ENCODE measurements at places on chromosomes 6 and 20.

GRCh38 chr6:167652701-167653095, 174.0 kb upstream of the AFDN start:
- DNase-seq = no peak

GRCh38 chr6:33211136-33211535, 2.8 kb downstream of the RING1 start:
- DNase-seq = no peak

DNA sequence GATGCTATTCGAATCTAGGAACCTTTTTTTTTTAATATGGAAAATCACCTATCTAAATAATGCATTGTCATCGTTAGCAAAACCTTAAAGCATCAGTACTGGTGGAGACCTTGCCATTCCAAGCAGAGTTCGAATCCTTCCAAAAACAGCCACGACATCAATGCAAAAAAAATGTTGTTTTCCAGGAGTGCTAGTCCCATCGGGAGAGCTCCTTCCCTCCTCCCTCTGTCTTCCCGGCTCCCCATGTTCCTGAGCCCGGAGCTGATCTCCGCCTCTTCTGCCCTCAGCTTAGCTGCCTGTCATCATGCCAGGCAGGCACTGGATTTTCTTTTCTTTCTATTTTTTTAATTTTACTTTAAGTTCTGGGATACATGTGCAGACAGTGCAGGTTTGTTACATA, 153.6 kb upstream of the QKI start:
- no peak for DNase-seq

DNA sequence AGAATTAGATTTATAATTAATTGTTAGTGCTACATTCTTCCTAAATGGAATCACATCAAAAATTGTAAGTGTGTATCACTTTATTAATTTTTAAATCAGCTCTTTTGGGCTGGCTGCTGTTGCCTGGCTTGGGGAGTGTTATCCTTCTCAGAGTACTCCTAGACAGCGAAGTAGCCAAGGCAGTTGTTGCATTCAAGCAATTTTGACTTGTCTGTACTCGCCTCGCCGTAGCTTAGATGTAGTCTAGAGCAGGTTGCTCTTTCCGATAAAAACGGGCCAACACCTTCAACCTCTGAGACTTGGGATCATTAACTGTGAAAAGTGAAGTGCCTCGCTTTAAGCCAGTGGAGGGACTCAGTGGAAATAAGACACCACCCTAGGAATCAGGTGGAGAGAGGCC, 151.3 kb downstream of the FARS2 start:
- no peak for DNase-seq

DNA sequence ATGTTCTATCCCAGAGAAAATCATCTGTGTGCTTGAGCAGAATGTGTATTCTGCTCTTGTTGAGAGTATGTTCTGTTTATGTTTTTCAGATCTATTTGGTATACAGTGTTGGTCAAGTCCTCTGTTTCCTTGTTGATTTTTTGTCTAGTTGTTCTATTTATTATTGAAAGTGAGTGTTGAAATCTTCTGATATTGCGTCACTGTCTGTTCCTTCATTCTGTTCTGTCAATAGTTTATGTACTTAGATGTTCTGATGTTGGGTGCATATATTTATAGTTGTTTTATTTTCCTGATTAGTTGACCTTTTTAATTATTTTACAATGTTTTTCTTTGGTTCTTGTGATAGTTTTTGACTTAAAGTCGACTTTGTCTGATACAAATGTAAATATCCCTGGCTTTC, 458.7 kb upstream of the HSF2 start:
- DNase-seq = no peak

GRCh38 chr6:103277936-103278335, 1581.8 kb downstream of the HACE1 start:
- DNase-seq = no peak

DNA sequence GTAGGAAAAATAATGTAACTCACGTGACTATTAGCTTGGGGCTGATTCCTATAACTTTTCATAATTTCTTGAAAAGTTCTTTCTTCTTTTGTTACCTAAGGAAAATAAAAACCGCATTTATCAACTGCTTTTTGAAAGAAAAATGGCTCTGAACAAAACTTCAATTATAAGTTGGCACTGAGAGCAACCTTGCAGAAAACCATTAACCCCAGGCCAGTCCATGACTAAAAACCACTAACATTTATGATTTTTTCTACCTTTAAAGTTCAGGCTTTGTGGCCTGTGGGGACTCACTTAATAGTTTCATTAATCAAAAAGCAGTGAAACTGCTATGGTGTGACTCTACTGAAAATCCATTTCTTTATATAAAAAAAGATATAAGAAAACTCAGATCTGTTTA, 69.1 kb upstream of the SAMHD1 start:
- DNase-seq = no peak

- DNase-seq = no peak
Observed at GRCh38 chr6:40894962-40895799, 143.8 kb downstream of the UNC5CL start.

DNA sequence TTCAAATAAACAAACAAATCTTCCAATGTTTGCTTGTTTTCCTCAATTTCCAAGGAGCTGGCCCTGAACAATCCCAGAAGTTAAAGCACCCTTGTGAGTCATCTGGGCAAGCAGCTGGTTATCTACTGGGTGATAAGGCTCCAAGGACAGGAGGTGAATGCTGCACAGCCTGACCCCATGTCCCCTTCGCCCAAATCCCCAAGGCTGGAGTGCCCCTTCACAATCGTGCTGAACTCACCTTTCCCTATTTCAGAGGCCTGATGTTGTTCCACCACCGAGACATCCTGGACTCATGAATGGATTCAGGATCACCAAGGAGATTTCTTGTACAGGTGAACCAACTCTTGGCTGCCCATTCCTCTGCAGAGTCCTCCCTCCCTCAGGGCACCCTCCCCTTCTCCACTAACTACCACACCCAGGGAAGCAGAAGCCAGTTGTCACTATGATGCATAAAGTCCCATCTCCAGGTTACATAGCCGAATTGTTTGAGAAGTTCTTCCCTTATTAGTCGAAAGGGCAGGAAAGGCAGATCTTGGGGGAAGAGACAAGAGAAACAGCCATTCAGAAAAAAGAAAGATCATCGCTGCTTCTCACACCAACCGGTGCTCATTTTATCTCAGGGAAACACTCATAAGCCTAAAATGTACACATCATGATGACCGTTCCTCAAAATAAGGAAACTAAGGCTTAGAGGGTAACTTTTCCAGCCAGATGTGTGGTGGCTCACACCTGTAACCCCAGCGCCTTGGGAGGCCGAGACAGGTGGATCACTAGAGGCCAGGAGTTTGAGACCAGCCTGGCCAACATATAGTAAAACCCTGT, 138.8 kb upstream of the RREB1 start:
- no peak for DNase-seq

DNA sequence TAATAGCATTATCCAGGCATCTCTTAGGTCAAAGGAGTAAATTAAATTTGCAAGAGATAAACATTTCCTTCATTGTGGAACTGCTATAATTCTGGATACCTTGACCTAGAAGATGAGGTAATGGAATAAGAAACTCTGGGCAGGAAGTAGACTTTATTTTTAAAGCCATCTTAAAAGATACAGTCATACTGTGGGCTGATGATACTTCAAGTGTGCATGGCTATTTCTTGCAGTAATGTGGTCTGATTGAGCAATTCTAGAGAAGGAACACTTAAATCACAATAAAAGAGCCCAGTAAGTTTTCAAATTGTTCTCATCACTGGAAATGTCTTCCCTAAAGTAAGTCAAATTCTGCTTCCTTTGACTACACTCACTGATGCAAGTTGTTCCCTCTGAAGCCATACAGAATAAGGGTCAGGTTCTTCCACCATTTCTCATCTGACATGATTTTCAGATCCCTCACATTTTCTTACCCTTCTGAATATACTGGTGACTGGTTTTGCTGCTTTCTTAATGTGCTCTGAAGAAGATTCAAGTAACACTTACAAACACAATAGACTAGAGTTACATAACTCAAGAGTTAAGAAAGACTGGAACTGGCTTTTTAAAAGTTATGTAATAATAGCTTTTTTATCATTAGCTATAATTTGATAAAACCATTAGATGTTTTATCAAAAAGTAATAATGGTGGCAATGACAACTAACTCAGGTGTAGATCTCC, 62.6 kb upstream of the TMEM244 start:
- no peak for DNase-seq

GRCh38 chr6:130158056-130158455, 64.7 kb downstream of the SAMD3 start:
- no peak for DNase-seq

GRCh38 chr6:157530724-157531168, 149.8 kb downstream of the ZDHHC14 start:
- DNase-seq = no peak

DNA sequence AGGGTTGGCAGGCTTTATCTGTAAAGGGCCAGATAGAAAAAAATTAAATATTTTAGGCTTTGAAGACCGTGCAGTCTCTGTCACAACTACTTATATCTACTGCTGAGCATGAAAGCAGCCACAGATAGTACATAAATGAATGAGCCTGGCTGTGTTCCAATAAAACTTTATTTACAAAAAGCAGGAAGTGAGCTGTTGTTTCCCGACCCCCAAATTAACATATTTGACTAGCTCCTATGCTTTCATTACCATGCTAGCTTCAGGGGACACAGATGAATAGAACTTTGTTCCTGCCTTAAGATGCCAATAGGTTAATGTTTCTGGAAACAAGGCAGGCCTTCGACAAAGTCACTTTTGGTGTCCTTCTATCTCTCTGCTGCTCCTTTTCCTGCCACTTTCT, 1058.0 kb upstream of the FLRT3 start:
- no peak for DNase-seq

- no peak for DNase-seq
Observed at GRCh38 chr6:112835078-112835477, 487.9 kb downstream of the RFPL4B start.

GRCh38 chr6:166341464-166341863, 881 bp downstream of the SFT2D1 start:
- DNase-seq = no peak

DNA sequence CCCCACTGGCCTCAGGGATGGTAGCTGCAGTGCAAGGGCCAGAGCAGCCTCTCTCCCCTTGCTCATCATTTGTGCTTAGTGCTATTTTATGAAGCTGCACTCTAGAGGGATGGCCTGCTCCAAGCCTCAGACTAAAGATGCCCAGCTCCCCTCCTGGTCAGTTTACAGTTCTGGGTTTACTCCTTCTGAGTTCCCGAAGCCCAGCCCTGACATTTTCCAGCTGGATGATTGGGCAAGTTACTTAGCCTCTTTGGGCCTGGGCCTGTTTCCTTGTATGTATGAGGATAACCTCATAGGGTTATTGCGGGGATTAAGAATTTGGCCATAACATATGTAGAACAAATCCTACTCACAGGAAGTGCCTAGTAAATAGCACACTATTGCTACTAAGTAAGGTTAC, 31.8 kb upstream of the EMILIN3 start:
- DNase-seq = no peak

DNA sequence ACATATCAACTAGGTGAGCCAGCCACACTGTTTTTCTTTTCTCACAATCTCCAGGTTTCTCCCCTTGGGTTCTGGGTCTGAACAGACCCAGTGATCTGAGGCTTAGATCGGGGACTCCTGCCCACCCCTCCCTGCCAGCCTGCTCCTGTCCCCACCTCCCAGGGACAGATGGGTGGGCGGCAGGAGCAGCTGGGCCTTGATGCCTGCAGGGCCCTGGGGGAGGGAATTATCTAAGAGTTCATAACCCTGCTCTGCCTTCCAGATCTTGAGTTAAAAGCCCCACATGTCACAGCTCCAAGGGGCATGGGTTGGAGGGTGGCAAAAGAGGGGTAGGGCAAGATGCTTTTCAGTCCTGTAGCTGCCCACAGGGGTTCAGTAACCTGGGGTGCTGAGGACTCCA, 5.2 kb upstream of the XKR7 start:
- no peak for DNase-seq

GRCh38 chr6:158409451-158409850, 97.2 kb downstream of the TULP4 start:
- DNase-seq = no peak

DNA sequence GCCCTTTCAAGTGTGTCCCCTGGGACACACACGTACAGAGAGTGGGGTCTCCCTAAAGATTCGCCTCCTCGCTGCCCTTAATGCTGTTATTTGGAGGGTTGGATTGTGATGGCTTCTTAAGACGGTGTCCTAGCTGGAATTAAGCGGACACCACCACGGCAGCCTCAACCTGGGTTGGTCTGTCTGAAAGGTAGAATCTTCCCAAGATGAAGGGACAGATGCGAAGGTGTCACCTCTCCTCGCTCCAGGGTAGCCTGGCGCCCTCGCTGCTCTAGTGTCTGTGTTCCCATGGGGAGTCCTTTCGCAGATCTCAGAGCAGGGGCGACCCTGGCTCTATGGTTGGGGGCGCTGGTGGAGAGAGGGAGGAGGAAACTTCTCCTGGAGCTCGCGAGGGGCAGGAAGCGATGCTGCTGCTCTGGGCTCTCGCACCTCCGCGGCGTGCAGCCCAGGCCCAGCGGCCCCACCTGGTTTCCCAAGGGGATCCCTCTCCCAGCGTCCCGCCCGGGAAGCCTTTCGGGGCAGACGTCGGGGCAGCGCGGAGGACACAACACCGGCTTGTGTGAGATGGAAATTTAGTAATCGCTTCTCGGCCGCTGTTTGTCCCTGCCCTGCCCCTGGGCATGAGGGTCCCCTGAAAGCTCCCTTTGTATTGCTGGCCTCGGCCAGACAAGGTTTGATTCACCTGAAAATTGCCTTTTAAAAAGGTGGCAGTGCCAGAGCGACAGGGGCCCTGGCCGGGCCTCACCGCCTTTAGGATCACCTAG, 1.7 kb downstream of the RSPO3 start:
- DNase-seq = no peak

DNA sequence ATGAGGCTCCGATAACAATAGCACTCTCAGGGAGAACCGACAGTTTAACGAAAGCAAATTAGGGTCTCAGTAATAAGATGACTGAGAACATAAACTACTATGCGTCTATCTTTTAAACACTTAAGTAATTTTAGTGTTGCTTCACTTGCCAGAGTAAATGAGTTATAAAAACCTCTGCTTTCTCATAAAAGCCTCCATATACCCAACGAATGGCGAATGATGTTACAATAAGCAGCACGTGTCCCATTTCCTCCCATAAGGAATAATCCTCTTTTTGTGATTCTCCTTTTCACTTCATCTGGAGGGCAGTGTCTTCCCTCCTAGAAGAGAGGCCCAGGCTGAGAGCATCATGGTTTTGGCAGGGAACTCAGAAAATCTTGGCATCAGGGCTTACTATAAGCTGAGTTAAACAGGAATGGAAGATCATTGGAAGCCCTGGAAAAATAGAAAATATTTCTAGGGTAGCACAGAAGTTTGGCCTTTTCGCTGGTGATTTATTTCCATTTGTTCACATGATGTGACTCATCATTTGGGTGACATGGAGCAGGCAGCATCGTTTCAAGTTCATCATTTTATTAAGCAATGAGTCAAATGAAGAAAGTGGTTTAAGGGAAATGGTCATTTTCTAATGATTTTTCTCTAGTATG, 255.4 kb downstream of the ATXN1 start:
- DNase-seq = no peak

GRCh38 chr20:49916146-49917002, 1.0 kb upstream of the SPATA2 start:
- no peak for DNase-seq

GRCh38 chr20:32075534-32075933, 23.5 kb downstream of the HCK start:
- no peak for DNase-seq

- no peak for DNase-seq
Observed at GRCh38 chr6:92820601-92821000, 598.8 kb downstream of the EPHA7 start.

- no peak for DNase-seq
Observed at GRCh38 chr20:60125513-60125912, 167.3 kb downstream of the CDH26 start.

- DNase-seq = no peak
Observed at GRCh38 chr20:55580475-55580874, 424.8 kb downstream of the CBLN4 start.

All from HFF-Myc (cell line).